ENCODE measurements at places on chromosomes 5 and 9.

GRCh38 chr5:6843821-6844220 lies 130.6 kb downstream of the TENT4A start:
- no peak for DNase-seq

DNA sequence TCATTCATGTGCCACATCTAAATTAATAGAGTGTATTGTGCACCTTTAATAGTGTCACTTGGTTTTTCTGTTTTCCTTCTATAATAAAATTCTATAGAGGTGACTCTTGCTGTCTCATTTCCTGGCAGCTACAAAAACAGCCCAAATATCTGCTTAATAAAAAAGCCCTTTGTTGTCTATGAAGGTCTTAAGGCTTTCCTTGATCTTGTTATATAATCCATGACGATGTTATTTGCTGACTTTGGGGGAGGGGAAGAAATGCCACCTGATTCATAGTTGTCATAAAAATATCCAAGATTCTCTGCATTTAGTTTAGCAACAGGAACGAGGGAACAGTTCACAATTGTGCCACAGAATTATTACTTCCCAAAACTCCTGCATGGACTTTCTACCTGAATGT lies 31.3 kb downstream of the CPEB4 start:
- DNase-seq = no peak

- DNase-seq = no peak
These were observed 107.1 kb downstream of the PALM2AKAP2 start for GRCh38 chr9:109887079-109887478.

GRCh38 chr5:8585230-8586018 lies 716.5 kb downstream of the MTRR start:
- no peak for DNase-seq

- DNase-seq = no peak
These were observed 25.9 kb downstream of the ERGIC1 start for GRCh38 chr5:172859966-172860365.

- peak; percentile 75 for DNase-seq
These were observed 46.9 kb downstream of the AHRR start for GRCh38 chr5:368183-369084.

DNA sequence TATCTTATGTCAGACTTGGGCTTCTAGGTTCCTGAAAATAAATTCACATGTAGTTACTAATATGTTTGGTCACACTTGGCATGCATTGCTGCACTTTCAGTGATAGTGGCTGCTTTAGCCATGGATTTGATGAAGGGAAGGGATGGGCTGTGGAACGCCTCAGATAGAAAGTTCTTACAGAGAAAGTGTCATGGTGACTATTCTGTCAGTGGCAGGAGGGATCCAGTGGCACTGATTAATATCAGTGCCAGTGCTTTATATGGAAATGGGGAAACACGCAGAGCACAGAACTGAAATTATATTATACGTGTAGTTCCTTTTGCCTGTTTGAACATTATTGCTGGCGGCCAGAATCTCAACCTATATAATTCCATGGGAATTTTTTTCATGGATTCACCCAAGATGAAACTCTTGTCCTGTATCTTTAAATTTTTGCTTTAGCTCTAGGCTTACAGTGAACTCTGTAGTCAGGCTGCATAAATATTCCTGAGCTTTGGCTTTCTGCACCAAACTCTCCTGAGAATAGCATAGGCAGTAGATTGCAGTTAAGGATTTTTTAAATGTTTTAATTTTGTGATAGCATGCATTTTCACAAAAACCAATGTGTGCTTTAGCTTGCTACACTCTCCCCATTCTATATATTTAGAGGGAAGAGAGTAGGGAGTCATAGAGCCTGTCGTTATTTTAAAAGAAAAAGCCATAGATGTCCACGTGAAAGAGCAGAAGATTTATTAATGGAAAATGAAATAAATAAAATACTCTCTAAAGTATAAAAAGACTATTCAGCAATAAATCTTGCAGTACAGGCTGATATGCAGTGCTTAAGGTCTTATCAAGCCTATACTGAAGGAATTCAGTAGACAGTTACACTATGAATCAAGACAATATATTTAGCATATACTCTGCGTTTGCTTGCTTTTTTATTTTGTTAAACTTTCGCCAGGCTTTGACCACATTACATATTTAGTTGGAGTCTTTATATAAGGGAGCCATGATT lies 98.7 kb downstream of the EDIL3 start:
- DNase-seq = no peak

DNA sequence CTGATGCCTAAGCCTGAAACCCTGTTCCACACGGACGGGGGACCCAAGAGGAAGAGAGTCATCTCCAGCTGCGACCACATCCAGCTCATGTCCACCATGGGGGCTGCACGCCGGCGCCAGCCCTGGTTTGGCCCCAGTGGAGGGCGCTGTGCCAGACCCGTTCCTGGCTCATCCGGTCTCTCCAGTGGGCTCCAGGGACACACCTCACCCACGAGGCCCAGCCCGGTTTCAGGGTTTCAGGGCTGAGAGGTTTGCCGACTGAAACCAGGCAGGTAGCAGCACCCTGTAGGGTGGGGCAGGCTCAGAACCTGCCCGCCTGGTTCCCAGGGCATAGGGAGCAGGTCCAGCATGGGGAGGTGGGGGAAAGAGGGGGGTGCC lies 71.4 kb upstream of the STXBP1 start:
- no peak for DNase-seq

- no peak for DNase-seq
These were observed 13.7 kb downstream of the SPACA9 start for GRCh38 chr9:132892400-132892799.

DNA sequence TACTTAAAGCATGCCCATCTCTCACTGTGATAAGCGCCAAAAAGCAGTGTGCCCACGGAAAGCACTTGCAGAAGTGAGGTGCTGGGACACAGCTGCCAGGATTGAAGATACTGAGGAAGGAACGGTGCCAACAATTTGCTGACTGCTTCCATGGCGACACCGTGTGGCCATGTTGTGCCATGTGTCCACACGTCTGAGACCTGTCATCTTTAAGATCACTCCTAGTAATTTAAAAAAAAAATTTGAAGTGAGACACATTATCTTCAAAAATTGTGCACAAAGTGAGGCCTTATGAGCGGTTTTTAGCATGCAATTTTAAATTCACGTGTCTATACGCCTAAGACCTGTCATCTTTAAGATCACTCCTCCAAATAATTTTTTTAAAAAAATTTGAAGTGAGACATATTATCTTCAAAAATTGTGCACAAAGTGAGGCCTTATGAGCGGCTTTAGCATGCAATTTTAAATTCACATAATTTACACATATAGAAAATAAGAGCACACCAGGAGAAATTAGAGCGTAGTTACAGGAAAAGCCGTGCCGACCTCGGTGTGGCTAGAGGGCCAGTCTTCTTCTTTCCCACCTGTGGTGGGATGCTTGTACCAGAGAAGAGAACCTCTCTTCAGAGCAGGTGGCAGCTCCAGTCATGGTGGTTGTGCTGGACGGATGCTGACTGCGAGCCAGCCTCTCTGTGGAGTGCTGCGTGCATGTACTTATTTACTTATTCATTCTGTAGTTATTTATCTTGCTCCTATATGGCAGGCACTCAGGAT lies 21.4 kb upstream of the FLT4 start:
- peak; percentile 9 for DNase-seq

DNA sequence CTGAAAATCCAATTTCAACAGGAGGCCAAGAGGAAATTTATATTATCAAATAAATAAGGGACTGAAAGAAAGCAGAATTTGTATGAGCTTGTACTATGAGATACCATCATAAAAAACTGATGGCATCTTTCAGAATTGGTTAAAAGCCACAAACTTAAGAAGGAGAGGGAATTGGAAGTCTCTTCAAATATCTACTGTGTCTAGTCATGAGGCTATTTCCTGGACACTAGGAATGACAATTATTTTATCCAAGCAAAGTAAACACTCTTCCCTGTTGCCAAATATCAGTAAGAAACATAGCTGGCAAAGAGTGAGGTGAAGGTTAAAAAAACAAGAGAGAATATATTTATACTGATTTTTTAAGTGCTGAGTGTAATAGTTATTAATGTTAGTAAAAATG lies 101.5 kb upstream of the ARRDC3 start:
- DNase-seq = no peak

DNA sequence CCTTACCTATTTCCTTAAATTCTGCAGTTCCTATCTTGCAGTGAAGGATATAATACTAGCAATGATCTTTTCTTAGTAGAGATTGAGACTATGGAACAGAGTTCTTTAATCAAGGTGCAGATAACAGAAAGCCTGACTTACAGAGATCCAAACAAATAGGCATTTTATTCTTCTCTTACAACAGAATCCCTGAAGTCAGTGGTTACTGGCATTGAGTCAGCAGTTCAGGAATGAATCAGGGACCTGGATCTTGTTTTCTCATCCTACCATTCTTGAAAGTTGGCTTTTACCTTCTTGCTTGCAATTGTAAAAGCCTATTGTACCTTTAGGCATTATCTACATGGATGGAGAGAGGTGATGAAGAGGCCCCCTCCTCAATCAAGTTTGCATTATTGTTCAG lies 47.5 kb upstream of the TLE4 start:
- peak; percentile 6 for DNase-seq

DNA sequence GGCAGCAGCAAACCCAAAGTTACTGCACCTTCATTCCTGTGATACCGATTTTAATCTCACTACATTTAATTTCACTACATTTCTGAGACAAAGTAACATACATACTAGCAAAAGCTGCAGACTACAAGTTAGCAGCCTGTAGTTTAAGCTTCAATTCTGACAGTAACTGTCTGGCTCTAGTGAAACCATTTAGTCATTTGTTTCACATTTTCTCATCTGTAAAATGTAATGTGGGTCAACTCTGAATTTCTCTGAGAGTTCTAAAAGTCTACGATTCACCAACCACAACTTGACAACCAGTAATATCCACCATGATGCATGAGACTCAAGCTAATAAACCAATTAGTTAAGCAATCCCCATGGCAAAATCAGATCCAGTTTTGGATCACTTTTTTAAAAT lies 408.9 kb downstream of the PDE4D start:
- no peak for DNase-seq

- no peak for DNase-seq
These were observed 66.9 kb downstream of the DCP2 start for GRCh38 chr5:113043491-113043931.

GRCh38 chr5:65199993-65200675 lies 281.6 kb downstream of the ADAMTS6 start:
- peak; percentile 42 for DNase-seq

DNA sequence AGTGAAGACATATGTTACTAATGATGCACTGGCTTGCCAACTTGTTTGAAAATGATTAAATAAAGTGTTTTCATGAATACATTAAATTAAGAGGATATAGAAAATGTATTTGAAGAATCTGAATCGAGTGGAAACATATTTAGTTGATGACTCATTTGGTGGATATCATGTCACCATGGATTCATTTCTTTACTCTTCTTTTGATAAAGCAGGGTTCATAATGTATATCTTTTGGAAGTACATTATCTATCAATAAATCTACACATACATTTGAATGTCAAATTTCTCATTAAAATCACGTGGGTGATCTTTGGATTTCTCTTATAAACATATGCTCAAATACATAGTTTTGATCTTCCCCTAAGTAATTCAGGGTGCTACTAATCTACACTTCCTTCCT lies 1148.1 kb upstream of the ACO1 start:
- no peak for DNase-seq

DNA sequence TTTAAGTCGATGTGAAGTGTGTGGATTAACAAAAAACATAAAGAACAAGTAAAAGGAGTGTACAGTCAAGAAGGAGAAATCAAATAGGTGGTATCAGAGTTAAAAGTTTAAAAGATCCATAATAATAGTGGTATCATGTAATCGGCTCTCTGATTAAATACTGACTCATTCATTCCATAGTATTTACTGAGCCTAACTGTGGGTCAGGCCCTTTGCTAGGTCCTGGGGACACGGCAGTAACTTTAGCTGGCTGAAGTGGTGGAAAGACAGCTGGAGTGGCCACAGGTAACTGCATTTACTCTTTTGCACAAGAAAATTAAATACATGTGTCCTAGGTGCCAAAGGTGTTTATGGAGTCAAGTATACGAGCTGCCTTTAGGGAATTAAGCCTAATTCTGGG lies 124.0 kb downstream of the GNAQ start:
- no peak for DNase-seq

GRCh38 chr5:175851311-175851710 lies 20.1 kb upstream of the CPLX2 start:
- DNase-seq = no peak

- no peak for DNase-seq
These were observed 154.3 kb upstream of the TBC1D2 start for GRCh38 chr9:98409719-98410118.
